ENCODE measurements at places on chromosomes 5 and 9. TPM values are rescaled to one million over a fixed set of nuclear protein-coding genes. Genes with fewer than 3 reads are reported as not detected.

FKTN gene
- total RNA-seq = 14.7 TPM

BTNL3 gene
- not detected for total RNA-seq

INSL4 gene
- total RNA-seq = not detected

GCNT1 gene
- total RNA-seq = 8.9 TPM

SLC46A2 gene
- total RNA-seq = 0.19 TPM

LCN12 gene
- total RNA-seq = 0.88 TPM
